HuH-7 (cell line): ENCODE measurements at places on chromosomes 2 and 18.
A peak's percentile ranks its signal among the peaks of the same experiment; 100 is the strongest.

- DNase-seq: no peak
Measured at GRCh38 chr2:157876786-157877138, 632 bp upstream of the ACVR1 start.

DNA sequence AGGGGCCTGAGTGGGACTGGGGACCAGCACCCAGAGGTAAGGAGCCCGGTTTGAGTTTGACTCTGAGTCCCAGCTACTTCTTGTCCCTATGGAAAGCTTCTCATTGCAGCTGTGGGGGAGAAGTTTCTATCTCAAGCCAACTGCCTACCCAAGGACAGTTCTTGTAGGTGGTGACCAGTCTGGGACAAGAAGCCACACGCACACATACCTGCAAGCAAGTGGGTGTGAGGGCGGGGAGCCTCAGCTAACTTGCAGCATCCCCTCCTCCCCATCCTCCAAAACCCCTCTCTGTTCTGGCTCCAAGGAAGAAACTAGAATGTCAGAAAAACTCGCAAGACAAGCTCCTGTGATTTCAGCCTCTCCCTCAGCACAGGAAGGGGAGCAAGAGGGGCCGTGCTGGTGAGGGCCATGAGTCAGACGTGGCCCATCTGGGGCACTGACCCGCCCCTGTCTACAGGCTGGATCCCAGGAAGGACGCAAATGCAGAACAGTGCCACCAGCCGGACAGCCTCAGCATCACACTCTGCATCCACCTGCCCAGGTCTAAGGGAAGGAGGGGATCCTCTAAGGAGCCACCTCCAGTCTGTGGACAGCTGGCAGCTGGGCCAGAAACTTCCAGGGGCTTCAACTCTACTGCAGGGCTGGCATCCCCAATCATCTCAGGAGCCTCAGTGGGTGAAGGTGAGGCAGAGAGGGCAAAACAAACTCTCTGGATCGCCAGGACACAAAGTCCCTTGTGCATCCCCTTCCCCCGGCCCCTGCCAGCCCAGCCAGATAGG lies 103.4 kb downstream of the TNS1 start:
- DNase-seq: peak; percentile 91

- no peak for DNase-seq
Measured at GRCh38 chr2:36711741-36712314, 15.3 kb downstream of the VIT start.

DNA sequence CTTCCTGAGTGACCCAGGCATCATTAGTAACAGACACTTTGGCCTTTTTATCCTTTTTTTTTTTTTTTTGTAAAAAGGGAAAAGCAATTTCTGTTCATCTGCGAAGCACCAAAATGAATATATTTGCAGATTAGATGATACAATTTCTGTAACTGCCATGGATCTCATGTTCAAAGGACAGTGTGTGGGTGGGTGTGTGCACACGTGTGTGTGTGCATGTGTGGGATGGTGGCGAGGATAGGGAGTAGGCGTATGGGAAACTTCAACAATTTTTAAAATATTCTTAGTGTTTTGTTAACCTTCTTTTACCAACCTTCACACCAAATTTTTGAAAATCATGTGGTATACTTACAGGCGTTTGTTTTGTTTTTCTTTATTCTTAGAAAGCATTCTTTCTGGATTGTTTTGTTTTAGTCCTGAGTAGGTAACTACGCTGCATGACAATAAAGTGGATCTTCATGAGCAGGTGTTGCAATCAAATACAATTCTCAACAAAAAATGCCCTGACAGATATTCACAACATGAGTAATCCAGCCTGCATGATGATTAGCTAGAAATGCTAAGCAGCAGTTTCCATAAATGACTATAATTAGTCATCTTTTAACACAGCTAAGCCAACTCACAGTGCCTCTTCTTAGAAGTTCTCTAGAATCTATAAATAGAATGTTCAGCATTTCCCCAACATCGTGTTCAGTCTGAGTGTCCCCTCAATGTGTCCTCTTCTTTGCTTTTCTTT lies 53.5 kb upstream of the RMDN2 start:
- no peak for DNase-seq

GRCh38 chr2:144704709-144705095 lies 184.8 kb upstream of the ZEB2 start:
- no peak for DNase-seq

DNA sequence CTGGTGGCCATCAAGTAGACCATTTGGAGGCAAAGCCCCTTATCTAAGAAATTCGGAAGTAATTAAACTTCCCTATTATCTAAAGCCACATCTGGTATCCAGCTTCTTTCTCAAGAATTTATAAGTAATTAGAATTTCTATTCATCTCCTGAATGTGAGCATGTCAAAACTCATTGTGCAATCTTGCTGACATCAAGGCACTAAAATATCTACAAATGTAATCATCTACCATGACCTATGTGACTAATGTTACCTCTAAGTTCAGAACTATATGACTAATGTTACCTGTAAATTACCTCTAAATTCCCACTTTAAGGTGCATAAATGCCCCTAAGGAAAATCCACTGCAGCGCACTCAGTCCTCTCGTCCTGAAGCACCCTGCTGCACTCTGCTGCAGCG lies 773.0 kb downstream of the CPS1 start:
- DNase-seq: no peak

GRCh38 chr2:202056611-202057010 lies 16.4 kb upstream of the KIAA2012 start:
- no peak for DNase-seq

DNA sequence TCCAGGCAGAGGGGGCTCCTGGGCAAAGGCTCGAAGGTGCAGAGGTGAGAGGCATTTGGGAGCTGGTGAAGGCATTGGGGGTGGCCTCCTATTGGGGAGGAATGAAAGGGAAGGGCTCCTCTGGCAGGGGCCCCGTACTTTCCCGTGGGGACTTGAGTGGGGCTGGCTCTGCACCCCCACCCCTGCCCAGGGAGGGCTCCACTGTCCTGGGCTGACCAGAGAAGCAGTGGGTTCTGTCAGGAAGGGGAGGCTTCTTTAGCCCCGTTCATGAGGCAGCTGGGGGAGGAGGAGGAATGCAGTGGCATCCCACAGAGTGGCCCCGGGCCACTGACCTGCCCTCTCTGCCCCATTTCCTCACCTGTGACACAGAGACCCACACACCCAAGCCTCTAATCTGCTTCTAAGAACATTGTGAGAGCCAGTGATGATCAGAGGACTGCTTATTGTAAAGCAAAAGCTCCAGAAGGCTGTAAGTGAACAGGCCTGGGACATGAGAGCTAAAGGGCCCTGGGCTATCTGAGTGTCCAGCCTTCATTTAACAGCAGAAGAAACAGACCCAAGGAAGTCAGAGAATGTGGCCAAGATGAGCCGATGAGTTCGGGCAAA lies 38.6 kb upstream of the GPAT2 start:
- no peak for DNase-seq

DNA sequence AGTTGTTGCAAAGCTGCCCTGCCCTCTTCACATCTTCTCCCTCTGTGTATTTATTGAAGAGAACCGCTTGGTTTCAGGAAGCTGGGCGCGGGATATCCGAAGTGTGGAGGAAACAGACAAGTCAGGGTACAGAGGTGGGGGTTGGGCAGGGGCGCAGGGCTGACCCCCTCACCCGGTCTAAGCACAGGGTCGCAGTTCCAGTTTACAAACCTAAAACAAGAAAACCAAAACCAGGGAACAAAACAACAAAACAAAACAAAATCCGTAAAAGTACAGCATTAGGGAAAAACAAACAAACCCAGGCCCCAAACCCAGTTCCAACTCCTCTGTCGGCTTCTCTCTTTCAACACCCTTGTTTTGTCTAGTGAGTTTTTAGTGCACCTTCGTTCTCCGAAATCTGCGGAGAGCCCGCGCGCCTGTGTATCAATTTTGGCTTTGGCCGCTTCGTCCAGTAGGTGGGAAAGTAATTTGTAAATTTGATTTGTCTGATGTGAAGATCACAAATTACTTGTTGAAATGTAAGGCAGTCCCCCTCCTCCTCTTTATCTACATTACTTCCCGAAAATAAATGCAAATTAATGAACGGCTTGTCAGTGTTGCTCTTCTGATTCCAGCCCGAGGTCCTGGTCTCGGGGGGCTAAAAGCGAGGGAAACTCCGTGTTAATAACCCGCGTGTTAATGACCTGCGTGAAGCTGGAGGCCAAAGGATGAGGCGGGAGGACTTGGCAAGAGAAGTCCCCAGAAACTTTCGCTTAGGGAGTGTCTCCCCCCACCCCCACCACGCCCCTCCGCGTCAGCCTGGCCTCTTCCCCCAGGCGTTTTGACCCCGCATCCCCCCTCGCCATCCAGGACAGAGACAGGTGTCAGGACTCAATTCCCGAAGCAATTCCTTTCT lies 6.9 kb downstream of the OTX1 start:
- no peak for DNase-seq

DNA sequence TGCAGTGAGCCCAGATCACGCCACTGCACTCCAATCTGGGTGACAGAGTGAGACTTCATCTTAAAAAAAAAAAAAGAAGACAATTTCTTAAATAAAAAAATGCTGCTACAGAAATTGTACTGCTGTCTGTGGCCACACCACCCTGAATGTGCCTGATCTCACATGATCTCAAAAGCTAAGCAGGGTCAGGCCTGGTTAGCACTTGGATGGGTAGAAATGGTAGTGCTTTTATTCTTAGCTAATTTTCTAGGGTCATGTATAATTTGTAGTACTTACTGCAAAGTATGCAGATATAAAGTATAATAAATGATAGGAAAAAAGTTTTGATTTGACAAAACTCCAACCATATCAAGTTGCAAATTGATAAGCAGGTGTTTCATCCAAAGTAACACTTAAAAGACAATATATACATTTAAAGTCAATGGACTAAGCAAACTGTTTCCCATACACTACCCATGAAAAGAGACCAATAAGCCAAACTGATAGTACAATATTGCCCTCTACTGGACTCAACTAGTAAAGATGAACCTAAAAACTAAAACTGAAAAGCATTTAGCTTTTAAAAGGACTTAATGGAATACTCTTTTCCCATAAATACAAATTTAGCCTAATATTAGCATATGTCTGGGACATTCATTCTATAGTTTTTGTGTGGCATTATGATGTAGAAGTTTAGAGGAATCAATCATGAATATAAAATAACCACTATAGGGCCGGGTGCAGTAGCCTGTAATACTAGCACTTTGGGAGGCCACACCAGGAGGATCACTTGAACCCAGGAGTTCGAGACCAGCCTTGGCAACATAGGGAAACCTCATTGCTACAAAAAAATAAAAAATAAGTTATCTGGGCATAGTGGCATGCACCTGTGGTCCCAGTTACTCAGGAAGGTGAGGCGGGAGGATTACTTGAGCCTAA lies 18.6 kb upstream of the PEX13 start:
- DNase-seq: peak; percentile 43

DNA sequence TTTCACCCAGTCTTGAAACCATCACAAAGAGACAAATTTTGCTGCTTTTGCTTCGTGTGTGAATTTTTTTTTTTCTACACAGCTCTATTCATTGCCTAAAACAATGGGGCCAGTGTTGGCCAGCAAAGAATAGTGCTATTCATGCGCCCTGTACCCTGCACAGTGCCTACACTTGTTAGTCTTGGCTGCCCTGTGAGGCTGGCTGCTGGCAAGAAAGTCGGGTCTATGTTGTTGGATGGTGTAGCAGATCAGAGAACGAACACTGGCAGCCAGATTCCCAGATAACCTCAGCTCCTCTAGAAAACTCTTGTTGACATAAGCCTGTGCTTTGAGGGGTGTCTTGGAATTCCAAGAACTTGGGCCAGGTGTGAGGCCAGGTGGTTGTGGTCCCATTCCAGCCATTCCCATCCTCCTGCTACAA lies 455.7 kb upstream of the TCF4 start:
- no peak for DNase-seq

DNA sequence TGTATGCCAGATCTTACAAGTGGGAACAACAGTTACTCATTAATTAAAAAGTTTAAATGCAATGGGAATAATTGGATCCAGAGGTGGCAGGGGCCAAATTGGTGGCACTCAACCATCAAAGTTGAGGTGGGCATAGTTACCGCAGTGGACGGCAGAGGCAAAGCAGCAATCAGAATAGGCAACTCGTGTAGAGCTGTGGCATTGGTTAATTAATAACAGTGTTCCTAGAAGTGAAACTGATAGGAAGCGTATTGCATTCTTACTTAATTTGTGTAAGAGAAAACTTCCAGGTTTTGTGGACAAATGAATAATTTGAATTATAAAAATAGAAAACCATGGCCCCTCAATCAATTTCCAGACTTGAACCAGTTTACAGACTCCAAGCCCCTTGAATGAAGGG lies 1068.2 kb upstream of the ACVR2A start:
- DNase-seq: peak; percentile 5

GRCh38 chr2:46780411-46780800 lies 135.2 kb downstream of the MCFD2 start:
- no peak for DNase-seq

GRCh38 chr2:7119132-7119835 lies 202.1 kb downstream of the RNF144A start:
- peak; percentile 42 for DNase-seq

- DNase-seq: no peak
Measured at GRCh38 chr2:26583381-26583911, 57.7 kb downstream of the CIB4 start.

GRCh38 chr18:11521853-11522252 lies 87.5 kb upstream of the SLC35G4 start:
- no peak for DNase-seq

DNA sequence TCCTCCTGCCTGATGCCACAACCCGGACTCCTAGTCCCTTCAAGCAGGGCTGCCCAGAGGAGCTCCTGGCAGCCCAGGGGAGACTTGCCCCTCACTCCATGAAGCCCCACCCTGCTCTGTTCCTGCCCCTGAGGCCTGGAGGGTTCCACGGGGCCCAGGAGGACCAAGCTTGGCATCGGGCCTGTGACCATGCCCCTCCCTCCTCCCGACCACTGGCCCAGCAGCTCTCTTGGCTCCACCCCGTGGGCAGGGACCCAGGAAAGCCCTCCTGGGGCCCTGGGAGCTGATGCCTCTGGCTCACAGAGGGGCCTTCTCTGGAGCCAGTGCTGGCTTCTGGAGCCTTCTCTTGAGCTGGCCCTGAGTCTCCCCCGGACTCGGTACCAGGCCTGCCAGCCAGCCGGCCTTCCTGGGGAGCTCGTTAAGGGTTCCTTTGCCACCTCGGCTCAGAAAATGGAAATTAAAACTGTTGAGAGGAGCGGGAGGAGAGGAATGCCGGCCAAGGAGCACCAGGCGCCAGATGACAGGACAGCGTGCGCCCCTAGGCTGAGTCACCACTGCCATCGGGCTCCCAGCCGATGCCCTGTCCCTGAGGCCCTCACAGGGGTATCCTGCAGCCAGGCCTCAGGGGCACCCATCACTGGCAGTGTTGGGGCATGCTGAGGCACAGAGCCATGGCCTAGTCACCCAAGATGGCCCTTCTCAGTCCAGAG lies 40.6 kb upstream of the SNED1 start:
- no peak for DNase-seq

DNA sequence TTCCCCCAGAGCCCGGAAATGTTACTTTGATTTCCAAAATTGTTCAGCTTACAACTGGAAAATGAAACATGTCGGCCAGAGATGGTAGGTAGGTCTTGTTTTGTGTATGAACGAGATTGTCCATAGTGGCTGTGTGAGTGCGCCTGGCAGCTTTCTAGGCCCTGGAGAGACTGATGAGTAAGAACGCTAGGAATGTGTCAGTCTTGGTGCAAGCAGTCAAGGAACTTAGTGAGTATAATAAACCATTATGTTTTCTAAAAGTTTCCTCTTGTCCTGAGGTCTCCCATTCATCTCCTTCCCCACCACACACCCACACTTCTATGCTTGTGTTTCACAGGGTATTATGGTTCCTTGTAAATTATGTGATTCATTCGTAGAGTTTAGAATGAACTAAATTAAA lies 234.2 kb downstream of the CDH2 start:
- no peak for DNase-seq

- no peak for DNase-seq
Measured at GRCh38 chr2:98172150-98172765, 85.3 kb downstream of the VWA3B start.

GRCh38 chr2:241558532-241559322 lies at the start of gene BOK:
TSS of gene BOK (plus strand) at chr2:241558745. CDS start at chr2:241559484, 739 bp downstream.
- peak; percentile 88 for DNase-seq

GRCh38 chr2:218030409-218031195 lies 27.8 kb upstream of the TNS1 start:
- no peak for DNase-seq
